ENCODE measurements at places on chromosomes 12 and 14.

GRCh38 chr12:14656846-14657245, 39.6 kb downstream of the GUCY2C start:
- no peak for DNase-seq

DNA sequence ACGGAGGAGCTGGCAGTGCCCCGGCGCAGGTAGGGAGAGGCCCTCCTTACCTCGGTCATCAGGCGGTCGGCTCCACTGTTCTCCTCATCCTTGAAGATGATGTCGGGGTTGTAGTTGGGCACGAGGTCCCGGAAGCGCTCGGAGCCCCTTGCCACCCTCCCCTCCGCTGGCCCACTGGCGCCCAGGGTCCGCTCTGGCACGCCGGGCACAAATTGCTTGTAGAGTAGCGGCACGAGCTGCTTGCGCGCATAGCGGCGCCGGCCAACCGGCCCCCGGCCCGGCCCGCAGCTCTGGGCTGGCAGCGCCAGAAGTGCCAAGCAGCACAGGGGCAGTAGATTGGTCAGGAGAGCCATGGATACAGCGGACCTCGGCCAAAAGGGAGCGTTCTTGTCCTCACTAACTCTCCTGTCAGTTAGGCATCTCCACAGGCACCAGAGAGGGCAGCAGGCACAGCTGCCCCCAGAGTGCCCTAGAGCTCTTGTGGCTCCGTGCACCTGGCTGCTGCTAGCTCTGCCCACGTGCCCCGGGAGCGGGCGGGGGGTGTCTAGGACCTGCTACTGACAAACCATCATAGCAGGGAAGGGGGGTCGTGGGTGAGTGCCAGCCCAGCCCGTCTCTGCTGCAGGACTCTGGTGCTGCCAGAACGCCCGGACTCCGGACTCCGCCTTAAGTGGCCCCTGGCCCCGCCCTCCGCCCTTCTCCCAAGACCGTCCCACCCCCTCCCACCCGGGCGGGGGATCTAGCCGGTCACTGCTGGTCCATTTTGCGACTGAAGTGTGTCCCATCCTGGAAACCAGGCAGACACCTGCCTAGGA, at the start of gene DHH:
Gene DHH (minus strand): TSS at position 642 of the 815 bp plus-strand sequence. CDS start 289 bp downstream, at position 353.
- DNase-seq, result peak; percentile 26

GRCh38 chr14:71438684-71439083, 493.5 kb upstream of the RGS6 start:
- peak; percentile 31 for DNase-seq

DNA sequence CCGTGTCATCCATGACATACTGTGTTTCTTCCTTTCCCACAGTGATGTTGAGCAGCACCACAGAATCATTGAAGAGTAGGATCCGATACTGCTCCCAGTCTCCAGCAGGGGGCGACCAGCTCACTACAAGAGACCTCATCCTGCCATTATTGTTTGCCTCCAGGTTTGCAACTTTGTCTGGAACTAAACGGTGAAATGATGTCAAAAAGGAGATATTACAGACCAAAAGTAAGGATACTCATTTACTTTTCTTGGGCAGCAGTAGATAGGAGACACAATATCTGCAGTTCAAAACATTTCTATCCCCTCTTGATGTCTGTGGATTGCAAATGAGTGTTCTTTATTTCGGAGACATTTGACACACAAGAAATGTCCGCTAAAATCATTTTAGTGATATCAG, 47.2 kb downstream of the PTPRB start:
- DNase-seq, result peak; percentile 69

- no peak for DNase-seq
Observed at GRCh38 chr12:94287245-94287628, 138.9 kb downstream of the PLXNC1 start.

DNA sequence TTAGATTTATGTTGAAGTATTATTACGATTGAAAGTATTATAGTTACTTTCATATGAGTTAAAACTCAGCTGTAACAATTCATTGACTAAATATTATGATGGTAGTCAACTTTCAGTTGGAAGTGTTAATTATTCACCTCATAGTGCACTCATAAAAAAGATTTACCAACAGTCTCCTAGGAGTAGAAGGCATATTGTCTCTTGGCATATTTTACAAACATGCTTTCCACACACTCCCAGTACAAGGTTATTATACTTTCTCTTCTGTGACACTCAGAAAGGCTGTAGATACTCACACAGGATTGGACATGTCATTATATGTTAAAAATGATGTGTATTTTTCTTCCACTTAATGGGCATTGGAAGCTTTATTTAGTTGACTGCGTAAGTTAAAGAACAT, 147.1 kb downstream of the NPAS3 start:
- DNase-seq, result no peak

- peak; percentile 95 for DNase-seq
Observed at GRCh38 chr12:4562034-4562657, at the start of gene DYRK4. TSS of gene DYRK4 (plus strand) at chr12:4562208. CDS start at chr12:4562246, 38 bp downstream.

- no peak for DNase-seq
Observed at GRCh38 chr12:69345742-69346141, 2.4 kb upstream of the LYZ start.

- DNase-seq, result peak; percentile 86
Observed at GRCh38 chr12:1328391-1328790, 266.0 kb downstream of the FBXL14 start.

- DNase-seq, result peak; percentile 79
Observed at GRCh38 chr12:121110211-121110940, 22.3 kb upstream of the P2RX7 start.

GRCh38 chr14:52314595-52315354, 663 bp downstream of the PTGER2 start:
- DNase-seq, result peak; percentile 28

DNA sequence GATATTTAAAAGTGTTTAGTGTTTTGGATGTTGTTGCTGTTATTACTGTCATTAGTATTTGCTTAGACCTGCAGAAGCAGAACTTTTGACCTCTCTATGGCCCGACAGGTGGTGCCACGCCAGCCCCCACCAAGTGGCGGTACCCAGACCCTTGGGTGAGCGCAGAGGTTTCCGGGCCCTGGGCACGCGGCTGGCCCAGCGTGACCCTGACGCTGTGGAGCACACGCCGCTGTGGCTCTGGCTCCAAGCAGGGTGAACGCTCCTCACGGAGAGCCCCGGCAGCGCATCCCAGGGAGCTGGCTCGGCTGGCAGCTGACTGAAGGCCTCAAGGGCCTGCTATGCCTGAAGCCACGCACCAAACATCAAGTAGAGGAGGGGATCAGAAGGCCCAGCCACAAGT, 22.6 kb downstream of the SLC25A47 start:
- DNase-seq, result no peak

DNA sequence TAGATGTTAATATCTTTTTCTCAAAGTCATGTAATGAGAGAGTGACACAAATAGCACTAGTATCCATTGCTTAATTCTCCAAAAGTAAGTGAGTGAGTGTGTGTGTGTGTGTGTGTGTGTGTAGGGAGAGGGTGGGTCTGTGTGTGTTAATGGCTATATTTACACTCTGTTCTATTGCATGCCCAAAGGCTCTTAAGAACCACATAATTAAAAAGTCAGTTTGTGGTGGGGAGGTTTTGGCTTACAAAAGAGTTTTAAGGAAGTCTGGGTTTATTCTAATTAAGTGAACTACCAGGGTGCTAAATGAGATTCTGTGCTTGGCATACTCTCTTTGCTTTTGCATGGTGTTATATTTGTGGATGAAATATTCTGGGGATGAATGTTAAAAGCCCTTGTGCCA, 1897.6 kb upstream of the FLRT2 start:
- DNase-seq, result no peak

DNA sequence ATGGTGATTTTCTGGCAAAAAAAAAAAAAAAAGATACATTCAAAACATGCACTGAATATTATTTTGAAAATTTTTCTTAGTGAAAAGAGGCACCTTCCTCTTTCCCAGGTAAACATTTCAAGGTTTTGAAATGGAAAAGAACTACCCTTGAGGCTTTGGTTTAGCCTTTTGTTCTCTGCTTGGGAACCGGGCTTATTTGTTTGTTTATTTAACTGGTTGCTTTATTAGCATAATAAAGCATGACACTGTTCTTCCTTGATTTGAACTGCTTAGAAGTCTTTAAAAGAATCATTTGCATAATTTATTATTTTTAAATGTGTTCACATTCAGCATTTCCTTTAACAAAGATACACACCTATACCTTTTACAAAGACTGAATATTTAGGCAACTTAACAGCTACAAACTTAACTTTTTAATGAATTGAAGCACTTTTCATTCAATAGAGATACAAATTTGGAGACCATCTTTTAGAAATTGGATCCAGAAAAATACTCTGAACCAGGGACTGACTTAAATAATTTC, 174.5 kb downstream of the FBXL14 start:
- DNase-seq, result no peak

GRCh38 chr12:102740141-102740955, 176.7 kb downstream of the PAH start:
- DNase-seq, result peak; percentile 47

DNA sequence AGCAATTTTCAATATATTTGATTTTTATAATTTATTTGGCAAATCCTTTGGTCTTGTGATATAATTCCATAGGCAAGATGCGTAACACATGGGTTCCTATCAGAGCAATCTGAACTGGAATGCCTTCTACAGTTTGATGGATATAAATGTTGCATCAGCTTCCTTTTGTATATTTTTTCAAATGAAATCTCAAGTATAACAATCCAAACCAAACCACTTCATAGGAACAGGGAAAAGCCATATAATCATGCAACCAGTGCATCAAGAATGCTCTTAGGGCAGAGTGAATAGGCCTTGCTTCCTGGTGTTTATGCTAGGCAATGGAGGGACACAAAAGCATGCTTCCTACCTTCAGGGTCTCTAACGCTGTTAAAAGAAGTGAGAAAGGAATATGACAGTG, 34.5 kb downstream of the EFCAB11 start:
- no peak for DNase-seq

GRCh38 chr12:1896964-1897363, 21.5 kb downstream of the CACNA2D4 start:
- no peak for DNase-seq

- DNase-seq, result no peak
Observed at GRCh38 chr14:87705439-87705896, 287.5 kb downstream of the GALC start.

- no peak for DNase-seq
Observed at GRCh38 chr12:50061946-50062686, 4.7 kb downstream of the ASIC1 start.

DNA sequence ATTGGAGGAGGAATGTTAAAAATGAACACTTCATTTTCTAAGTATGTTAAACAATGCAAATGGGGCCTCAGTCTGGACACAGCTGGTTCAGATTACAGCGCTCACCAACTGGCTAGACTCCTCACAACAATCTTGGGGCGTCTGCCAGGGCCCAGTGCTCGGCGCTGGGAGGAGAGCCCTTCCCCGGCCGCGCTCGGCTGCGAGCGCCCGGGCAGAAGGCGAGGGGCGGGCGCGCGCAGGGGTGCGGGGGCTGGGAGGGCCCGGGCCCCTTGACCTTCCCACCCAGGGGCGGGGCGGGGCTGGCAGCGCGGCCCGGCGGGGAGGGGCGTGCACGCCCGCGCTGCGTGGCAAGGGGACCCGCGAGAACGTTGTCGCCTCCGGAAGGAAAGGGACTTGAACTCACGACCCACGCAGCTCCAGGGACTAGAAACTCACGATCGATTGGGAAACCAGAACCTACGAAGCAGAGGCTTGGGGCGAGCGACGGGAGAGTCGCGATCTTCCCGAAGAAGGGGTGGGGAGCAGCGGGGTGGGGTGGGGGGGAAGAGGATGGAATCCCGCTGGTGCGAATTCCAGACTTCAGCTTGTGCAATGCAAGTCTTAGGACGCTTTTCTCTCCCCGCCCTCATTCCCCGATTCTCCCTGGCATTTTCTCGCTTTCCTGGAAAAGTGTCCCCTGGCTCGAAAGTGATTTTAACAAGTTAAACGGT, at the start of gene FBLN5:
Gene FBLN5 (minus strand): TSS at position 220 of the 710 bp plus-strand sequence. CDS start 465 bp downstream, outside the sequence.
- DNase-seq, result peak; percentile 46

GRCh38 chr14:91041450-91041849, 19.0 kb downstream of the RPS6KA5 start:
- DNase-seq, result no peak

- peak; percentile 23 for DNase-seq
Observed at GRCh38 chr14:70045844-70046535, 142.8 kb downstream of the SLC8A3 start.

- DNase-seq, result peak; percentile 38
Observed at GRCh38 chr12:11863478-11863906, 207.2 kb upstream of the BCL2L14 start.

- no peak for DNase-seq
Observed at GRCh38 chr12:77489331-77489970, 341.2 kb upstream of the NAV3 start.

GRCh38 chr14:30921305-30921704, 46.9 kb downstream of the COCH start:
- peak; percentile 14 for DNase-seq

GRCh38 chr12:113891167-113891692, 74.9 kb downstream of the RBM19 start:
- no peak for DNase-seq

GRCh38 chr12:24500831-24501230, 448.1 kb downstream of the BCAT1 start:
- DNase-seq, result no peak

GRCh38 chr14:32249371-32249770, 46.3 kb upstream of the RNU6-8 start:
- peak; percentile 42 for DNase-seq

DNA sequence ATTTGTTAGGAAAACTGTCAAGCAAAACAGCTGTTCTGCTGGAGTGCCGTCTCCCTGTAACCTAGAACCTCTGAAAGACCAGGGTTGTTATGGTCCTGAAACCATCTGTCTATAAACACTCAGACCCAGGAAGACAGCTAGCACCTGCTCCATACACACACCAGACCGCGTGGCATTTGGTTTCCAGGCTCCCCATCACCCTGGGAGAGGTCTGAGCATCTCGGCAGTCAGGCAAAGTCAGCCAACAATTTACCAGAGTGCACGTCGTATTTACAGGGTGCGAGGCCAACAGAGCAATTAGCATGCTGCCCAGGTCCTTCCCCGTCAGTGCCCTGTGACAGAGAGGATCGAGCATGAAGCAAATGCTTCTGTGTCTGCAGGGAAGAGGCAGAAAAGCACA, 272.5 kb downstream of the SLC15A4 start:
- DNase-seq, result no peak

DNA sequence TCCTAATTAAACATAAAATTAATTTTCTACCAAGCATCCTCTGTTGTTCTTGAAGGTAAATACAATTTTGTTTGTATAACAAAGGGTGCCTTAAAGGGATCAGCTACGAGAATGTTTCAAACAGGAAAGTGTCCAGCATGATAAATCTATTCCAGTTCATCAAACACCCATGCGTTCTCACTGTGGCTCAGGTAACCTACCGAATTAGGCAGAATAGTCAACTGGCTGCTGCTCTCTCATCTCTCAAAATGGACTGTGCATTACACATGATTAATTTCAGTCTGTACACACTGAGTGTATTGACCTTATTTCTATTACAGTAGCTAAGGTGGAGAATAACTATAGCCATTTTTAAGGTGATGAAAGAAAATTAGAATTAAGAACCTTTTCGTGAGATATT, 127.5 kb upstream of the RMST start:
- DNase-seq, result no peak

GRCh38 chr12:49369411-49370145, 2.3 kb downstream of the SPATS2 start:
- peak; percentile 26 for DNase-seq

All from suppressor macrophage (primary cell).